ENCODE measurements at places on chromosomes 7 and 10. TPM values are rescaled to one million over a fixed set of nuclear protein-coding genes. Genes with fewer than 3 reads are reported as not detected.

Gene TMEM273
- 0.23 TPM for total RNA-seq

Gene IMMP2L
- 8.8 TPM for total RNA-seq

Gene DGKB
- total RNA-seq, result not detected

Gene COL26A1
- total RNA-seq, result 25.8 TPM

Gene FAM20C
- total RNA-seq, result 62.4 TPM

Gene CC2D2B
- total RNA-seq, result 0.21 TPM

Gene PTER
- total RNA-seq, result 8.8 TPM

Gene KCNH2
- 1.8 TPM for total RNA-seq

Gene CDH23
- total RNA-seq, result 2.7 TPM

Gene TAS2R5
- 0.77 TPM for total RNA-seq

DNA sequence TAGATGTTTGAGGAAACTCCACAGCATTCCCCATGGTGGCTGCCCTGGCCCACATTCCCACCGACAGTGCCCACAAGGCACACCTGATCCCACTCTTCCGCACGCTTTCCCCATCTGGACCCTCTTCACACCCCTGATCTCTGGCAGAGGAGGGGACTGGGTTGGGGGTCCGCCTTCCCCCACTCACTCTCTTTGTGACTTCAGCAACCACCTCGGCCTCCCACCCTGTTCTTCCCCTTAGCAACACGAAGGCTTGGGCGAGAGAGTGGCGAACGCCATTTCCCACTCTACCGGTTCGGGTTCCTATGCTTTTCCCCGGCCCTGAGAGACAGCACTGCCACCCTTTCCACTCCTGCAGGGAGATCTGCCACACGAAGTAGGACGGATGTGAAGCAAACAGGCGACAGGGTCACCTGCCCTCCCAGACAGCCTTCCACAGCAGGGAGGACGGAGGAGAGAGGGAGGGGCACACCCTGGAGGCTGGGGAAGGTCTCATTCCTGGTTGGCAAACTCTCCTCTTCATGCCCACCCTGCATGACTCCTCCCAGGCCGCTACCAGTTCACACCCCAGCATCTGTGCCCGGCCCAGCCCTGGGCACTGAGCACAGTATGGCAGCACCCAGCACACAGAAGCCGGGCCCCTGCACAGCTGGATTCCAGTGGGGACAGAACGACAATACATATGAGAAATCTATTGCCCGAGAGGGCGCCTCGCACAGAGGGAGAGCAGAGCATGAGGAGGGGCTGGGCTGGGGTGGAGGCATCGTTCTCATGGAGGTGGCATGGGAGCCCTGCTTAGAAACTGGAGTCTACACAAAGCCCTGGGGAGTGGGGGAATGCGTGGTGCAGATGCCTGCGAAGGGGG, 93.5 kb downstream of the PAXIP1 start:
- no peak for DNase-seq

DNA sequence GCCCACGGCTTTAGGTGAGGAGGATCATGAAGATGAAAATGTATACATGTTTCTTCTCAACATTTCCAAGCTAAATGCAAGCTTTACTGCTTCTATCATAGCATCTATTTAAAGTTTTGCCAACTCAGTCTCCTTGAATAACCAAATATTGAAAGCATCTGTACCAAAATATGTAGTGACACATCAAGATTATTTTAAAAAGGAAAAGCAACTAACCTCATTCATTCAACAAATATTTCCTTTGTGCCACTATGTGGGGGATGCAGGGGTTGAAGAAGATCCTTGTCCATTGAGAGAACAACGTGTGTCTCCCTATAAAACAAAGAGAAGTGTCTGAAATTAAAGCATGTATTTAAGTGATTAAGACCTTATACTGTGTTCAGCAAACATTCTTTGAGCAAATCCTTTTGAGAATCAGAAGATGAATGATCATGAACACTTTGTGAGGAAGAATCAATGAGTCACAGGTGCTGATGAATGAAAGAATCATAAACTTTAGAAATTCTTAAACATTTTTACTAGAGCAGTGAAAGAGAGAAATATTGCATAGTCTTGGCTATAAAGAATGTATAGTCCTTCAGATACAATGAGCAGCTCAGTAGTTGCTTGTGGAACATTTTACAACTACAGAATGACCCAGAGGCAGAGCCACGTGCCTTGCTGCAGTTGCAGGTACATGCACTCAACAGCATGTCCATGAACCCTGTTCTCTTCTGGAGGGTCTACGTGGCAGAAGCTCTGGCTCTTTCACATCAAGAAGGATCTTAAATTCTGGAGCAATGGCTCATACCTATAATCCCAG, 13.9 kb downstream of the TAS2R60 start:
- DNase-seq, result no peak

- DNase-seq, result no peak
Observed at GRCh38 chr10:31320550-31321211, 1.7 kb downstream of the ZEB1 start.

DNA sequence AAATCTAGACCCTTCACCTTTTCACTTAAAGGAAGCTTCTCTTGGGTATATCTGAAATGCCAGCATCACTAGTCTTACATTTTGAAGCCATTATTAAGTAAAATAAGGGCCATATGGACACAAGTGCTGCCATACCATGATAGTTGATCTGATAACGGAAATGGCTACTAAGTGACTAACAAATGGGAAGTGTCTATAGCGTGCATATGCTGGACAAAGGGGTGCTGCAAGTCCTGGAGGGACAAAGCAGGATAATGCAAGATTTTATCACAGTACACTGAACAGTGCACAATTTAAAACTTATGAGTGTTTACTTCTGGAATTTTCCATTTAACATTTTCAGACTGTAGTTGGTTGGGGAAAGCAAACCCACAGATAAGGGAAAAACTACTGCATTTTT, 117.9 kb downstream of the ELMO1 start:
- no peak for DNase-seq

GRCh38 chr7:107596881-107597581, 17.0 kb downstream of the BCAP29 start:
- DNase-seq, result no peak

DNA sequence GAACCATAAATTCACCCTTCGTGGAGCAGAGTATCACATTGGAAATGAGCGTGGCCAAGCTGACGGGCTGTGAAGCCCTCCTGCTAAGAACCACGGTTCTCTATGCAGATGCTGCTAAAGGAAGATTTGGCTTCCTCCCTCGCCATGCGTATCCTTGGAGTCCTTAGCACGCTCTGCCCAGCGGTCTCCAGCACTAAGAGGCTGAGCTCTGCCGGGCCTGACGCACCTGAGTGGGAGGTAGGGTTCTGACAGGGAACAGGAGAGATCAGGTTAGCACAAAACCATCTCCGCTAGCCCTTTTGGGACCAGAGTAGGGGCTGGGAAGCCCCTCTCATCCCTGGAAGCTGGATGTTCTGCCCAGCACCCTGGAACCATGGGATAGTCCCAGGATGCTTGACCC, 225.8 kb downstream of the KCNMA1 start:
- no peak for DNase-seq

GRCh38 chr7:44225566-44226395, 25.0 kb downstream of the YKT6 start:
- DNase-seq, result no peak

- DNase-seq, result no peak
Observed at GRCh38 chr10:5615316-5615715, 51.1 kb downstream of the ASB13 start.

DNA sequence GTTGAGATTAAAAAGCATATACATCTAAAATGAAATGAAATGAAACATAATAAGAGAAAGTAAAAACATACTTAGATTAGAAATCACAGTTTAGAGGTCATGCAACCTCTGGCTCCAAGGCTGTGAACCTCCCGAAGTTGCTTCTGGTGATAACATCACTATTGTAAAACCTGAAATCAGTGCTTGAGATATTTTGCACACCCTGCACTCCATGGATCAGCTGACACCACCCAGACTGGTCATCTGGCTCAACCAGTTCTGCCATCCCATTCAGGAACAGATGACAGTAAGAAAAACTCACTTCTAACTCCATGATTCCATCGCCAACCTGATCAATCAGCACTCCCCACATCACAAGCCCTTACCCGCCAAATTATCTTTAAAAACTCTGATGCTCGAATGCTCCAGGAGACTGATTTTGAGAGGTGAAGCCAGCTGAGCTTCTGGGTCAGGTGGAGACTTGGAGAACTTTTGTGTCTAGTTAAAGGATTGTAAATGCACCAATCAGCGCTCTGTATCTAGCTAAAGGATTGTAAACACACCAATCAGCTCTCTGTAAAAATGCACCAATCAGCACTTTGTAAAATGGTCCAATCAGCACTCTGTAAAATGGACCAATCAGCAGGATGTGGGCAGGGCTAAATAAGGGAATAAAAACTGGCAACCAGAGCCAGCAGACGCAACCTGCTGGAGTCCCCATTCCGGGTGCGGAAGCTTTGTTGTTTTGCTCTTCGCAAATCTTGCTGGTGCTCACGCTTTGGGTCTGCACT, 162.6 kb upstream of the MAGI2 start:
- no peak for DNase-seq

- DNase-seq, result no peak
Observed at GRCh38 chr10:92187101-92187500, 103.8 kb downstream of the CPEB3 start.

DNA sequence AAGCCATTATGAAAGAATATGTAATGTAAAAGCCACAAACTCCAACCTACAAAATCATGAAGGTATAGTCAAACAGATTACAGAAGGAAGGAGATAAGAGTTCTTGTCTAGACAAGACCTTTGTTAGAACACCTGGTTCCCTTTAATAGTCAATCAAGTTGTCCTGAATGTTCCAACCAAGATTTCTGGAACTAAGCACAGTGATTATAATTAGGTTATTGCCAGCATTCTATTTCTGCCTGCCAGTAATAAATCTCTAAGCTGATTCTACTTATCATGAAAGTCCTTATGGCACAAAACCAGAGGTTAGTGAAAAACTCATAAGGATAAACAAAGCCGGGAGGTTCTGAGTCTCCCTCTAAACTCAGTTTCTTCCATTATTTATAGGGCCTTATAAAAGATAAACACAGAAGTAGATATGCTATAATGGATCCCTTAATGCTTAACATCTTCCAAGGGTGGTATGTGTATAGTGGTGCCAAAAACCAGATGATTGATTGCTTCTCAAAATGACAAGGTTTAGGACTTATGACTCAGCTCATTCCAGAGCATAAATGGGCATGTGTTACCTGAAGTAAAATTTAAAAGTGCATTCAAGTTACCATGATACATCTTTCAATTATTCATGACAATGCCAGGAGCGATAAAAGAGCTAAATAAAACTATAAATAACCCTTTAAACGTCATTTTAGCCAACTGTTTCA, 237.2 kb downstream of the CSTF2T start:
- no peak for DNase-seq

- DNase-seq, result no peak
Observed at GRCh38 chr10:72079356-72079755, 9.0 kb downstream of the SPOCK2 start.

DNA sequence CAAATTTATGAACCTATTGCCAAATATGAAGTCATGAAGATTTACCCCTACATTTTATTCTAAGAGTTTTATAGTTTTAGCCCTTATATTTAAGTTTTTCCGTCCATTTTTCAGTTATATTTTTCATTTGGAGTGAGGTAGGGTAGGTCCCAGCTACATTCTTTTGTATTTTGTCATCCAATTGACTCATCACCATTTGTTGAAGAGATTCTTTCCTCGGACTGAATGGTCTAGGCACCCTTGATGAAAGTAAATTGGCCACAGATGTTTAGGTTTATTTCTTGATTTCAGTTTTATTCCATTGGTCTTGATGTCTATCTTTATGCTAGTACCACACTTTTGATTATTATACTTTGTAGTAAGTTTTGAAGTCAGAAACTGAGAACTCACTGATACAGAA, 22.7 kb downstream of the CYP2C19 start:
- DNase-seq, result no peak

DNA sequence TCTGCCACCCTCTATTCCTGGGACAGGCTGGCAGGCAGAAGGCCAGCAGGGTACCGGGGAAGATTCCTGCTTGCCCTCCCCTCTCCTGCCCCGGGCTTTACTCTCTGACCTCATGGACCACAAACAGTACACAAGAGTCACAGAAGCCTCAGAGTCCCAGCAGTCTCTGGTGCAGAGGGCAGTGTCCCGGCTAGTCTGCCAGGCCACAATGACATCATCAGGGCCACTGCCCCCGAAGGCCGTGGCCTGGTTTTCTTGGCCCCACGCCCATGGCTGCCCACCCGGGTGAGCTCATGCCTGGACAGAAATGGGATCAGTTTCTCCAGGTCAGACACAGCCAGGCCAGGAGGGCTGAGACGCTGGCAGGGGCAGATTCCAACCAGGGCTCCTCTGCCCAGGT, 91.9 kb downstream of the MYL10 start:
- DNase-seq, result no peak

GRCh38 chr7:98399890-98400541, 874 bp downstream of the BAIAP2L1 start:
- no peak for DNase-seq

DNA sequence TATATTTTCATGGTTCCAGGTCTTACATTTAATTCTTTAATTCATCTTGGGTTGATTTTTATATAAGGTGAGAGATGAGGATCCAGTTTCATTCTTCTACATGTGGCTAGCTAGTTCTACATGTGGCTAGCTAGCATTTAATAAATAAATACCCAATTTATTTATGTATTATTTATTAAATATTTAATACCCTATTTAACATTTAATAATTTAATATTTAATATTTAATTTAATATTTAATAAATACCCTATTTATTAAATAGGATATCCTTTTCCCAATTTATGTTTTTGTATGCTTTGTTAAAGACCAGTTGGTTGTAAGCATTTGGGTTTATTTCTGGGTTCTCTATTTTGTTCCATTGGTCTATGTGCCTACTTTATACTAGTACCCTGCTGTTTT, 111.0 kb upstream of the PCLO start:
- DNase-seq, result no peak

DNA sequence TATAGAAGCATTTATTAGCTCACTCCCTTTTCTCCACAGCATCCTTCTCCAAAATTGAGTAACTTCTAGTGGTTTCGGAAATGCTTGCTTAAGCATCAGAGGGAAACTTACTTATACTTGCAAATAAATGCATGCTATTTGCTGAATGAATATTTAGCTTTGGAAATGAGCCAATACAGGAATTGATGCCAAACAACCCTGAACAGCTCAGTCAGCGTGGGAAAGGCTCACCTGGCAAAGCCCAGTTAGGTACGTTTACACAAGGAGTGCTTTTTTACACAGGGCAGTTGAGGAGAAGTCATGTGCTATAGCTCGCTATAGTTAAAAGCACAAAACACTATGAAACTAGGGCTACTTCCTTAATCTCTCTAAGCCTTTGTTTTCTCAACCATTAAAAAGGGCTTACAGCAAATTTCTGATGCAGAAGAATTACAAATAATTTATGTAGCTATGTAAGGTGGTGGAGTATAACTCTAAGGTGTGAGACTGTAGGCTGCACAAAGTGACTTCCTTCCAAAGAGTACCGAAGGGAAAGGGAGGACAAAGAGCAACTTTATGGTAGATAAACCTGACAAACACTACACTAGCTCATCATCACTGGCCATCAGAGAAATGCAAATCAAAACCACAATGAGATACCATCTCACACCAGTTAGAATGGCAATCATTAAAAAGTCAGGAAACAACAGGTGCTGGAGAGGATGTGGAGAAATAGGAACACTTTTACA, 498.2 kb downstream of the PHTF2 start:
- DNase-seq, result no peak

GRCh38 chr7:111405621-111406020, 156.7 kb downstream of the IMMP2L start:
- DNase-seq, result no peak
